ENCODE measurements at places on chromosomes 11 and 22.

DNA sequence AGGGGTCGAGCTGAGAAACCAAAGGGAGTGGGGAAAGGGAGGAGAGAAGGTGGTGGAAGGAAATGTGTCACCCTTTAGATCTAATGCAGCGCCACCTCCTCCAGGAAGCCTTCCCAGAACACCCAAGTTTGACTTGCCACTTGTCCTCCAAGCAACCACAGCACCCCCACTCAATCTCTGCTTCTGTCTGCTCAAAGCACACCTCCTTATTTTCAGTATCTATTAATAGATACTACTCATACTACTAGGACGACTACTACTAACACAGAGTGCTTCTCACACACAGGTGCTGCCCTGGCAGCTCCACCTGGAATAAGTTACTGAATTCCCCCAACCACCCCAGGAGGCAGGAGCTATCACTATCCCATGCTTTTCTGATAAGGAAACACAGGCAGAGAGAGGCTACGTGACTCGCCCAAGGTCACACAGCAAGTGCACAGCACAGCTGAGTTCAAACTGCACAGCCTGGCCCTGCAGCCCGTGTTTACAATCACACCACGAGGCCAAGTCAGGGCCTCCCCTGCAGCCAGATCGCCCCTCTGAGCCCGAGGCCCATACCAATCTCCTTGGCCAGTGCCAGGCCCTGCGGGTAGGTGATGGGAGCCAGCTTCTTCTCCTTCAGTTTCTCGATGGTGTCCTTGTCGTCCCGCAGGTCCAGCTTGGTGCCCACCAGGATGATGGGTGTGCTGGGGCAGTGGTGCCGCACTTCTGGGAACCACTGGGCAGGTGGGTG lies 13.2 kb downstream of the RAC2 start:
- DNase-seq, result no peak

GRCh38 chr22:25953919-25954318 lies 211.9 kb downstream of the MYO18B start:
- no peak for DNase-seq

GRCh38 chr11:42779555-42779954 lies 532.2 kb upstream of the API5 start:
- no peak for DNase-seq

- DNase-seq, result no peak
Observed at GRCh38 chr11:111361874-111362273, 17.2 kb downstream of the POU2AF1 start.

- no peak for DNase-seq
Observed at GRCh38 chr22:19036523-19037273, 85.5 kb downstream of the DGCR2 start.
